ENCODE measurements at places on chromosomes 5 and 9.

GRCh38 chr5:156758011-156758791 lies 91.9 kb upstream of the PPP1R2B start:
- DNase-seq = no peak

DNA sequence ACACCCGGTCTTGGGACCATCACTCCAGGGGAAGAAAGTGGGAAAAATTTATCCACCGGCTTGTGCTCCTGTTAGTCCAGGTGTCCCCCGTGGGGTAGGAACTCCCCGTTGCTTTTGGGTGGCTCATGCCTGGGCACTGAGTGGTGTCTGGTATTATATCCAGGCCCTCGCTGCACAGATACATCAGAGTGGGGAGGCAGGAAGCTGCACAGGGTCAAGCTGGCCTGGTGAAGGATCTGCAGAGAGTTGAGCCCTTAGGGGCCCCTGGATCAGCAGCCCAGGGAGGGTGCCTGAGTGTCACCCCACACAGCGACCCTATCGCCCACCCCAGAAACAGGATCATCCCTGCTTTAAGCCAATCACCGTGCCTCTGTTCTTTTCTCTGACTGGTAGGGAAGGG lies 24.4 kb upstream of the COL5A1 start:
- no peak for DNase-seq

DNA sequence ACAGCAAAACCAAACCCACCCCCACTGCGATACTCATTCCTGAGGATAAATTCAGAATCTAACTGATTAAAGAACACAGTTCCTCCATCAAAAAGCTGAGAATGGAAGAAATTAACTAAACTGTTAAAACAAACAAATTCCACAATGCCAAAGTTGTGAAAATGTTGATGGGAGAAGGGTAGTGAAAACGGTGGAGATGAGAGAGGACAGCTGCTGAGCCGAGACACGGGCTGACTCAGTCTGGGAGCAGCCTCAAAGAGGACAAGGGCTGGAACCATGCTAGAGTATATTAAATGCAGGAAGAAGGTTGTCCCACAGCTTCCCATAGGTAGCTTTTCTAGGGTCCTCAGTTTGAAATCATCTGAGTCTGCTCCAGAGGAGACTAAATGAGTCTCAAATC lies 14.3 kb downstream of the ADAMTS12 start:
- DNase-seq = no peak

GRCh38 chr5:173730632-173731298 lies 114.3 kb upstream of the BOD1 start:
- no peak for DNase-seq

DNA sequence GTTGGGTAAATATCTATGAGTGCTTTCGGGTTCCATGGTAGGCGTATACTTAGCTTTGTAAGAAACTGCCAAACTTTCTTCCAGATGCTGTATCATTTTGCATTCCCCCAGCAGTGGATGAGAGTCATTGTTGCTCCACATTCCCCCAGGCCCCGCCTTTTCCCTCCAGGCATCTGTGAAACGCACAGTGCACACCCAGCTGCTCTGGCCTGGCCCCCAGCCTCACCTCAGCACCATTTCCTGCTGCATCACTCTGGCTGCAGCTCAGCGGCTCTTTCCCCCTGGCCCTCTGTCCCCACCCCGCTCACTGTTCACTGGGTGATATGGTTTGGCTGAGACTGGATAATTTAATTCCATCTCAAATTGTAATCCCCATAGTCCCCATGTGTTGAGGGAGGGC lies 76.6 kb upstream of the SPTLC1 start:
- no peak for DNase-seq

- no peak for DNase-seq
Measured at GRCh38 chr5:13601112-13601511, 343.4 kb downstream of the DNAH5 start.

GRCh38 chr5:39628348-39628747 lies 203.6 kb upstream of the DAB2 start:
- no peak for DNase-seq

- DNase-seq = no peak
Measured at GRCh38 chr9:15977438-15977837, 424.6 kb downstream of the CCDC171 start.

DNA sequence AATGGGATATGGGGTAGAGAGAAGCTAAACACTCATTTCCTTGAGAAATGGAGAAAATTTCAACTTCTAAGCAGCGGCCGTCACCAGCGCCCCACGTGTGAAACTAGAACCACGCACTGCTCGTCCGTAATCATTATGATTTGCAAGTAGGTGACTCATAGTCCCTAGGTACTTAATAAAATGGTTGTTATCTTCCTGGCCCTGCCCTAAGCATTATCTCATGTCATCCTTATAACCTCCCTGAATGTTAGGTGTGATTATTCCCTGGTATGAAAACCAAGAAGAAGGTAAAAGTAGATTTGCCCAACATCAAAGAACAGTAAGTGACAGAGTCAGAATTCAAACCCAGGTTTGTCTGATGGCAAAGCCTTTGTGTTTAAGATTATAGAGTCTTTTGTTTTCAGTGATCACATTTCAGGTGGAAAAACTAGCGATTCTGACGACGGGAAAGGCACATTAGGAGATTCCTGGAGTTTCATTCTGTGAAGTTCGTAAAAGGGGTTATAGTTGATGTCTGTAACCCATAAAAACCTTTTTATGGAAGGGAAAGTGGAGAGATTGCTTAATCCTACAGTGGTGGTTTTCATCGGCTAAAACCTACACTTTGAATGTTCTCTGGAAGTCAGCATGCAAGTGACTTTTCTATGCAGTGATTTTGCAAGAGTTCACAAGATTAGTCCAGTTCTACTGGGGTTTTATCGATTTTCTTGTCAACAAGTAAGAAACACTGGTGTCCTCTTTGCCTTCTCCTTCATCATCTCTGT lies 202.9 kb upstream of the WWC1 start:
- DNase-seq = no peak

DNA sequence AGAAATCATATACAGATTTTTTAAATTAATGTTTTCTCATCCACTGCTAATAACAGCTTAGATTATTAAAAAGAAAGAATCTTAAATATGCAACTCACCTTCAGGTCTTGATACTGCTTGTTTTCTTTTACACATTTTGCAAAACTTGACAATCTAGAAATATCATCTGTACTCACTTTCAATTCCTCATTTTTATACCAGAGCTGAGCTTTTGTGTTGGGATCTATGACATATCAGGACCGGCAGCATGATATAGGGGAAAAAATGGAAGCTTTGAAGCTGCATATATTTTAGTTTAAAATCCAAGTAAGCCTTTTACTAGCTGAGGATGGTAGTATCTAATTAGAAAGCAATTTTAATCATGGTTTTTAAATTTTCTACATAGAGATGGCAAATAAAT lies 75.7 kb upstream of the SMARCA2 start:
- DNase-seq = no peak

- DNase-seq = no peak
Measured at GRCh38 chr5:112965733-112966306, 10.8 kb upstream of the DCP2 start.

- DNase-seq = no peak
Measured at GRCh38 chr9:91978740-91979414, 28.8 kb upstream of the ROR2 start.

DNA sequence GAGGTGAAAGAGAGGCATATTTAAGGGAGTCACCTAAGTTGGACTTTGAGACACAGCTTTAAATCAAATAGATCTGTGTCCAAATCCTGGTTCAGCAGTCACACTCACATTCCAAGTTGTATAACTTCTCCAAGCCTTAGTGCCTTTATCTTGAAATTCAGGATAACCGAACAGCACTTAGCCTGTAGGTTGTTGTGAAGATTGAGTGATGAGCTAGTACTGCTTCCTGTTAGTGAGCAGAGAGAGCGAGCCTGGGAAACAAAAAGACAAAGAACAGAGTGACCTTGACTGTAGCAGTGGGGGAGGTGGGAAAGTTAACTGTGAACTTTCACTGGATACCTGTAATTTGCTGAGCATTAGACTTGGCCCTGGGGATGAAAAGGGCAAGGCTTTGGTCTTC lies 22.4 kb downstream of the MAML1 start:
- DNase-seq = no peak

DNA sequence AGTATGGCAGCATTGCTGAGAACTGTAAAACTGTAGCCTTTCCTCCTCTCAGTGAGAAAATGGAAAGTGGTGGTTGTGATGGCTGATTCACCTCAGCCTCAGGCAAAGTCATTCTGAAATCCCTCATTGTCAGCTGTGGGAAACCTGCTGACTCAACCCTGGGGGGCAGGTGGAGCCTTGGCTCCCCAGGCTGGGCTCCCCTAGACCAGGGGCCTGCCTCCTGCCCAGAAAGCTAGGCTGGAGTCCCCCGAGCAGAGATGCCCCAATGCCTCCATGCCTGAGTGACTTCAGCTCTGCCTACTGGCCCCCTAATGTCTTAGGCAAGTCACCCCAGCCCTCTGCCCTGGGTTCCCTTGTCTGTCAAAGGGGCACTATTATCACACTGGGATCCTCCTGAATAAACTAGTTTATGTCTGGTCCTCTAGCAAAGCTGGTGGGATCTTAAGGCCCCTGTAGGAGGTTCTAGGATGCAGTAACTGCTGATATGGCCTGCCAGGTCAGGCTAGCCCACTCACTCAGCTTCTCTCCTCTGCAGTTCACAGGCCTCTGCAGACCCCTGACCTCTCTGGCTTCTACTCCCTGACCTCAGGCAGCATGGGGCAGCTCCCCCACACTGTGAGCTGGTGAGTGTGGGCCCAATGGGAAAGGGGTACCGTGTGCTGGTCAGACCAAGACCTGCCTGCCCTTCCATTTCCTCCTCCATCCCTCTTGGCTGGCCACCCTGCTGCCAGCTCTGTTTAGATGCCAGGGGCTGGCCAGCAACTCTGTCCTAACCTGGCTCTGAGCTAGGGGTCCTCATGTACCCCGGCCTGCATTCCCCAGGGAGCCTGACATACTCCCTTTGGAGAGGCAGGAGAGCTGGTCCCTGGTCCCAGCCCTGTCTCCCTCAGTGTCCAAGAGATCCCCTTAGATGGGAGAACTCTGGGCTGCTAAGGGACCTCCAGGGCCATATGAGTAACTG lies 24.2 kb downstream of the TCF7 start:
- DNase-seq = peak; percentile 81

All from T-helper 2 cell treated with Interferon-gamma antibody and Interleukin-4, amounts not matched to agents 5 μg/mL and 100 μg/mL, for 36 hours (primary cell).